SK-MEL-5 (cell line): ENCODE measurements at places on chromosomes 1 and 21. TPM values are rescaled to one million over a fixed set of nuclear protein-coding genes. Genes with fewer than 3 reads are reported as not detected.

ANKRD34A gene
- 1.1 and 1.2 TPM in 2 replicates for total RNA-seq

DNA sequence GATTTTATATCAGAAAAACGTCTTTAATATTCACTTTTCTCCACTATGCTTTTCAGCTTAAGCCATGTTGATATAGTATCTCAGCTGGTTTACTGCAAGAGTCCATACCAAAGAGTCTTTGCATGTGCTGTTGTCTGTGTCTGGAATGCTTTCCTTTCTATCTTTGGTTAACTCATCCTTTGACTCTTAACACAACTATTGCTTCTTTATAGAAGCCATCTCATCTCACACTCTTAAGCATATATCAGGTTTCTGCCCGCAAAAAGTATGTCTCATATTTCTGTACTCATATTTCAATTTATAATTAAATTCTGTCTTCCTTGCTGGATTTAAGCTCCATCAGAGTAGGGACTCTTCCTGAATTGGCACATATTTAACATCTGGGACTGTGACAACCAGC, 220.9 kb upstream of the KCNK2 start:
- DNase-seq, result no peak

GRCh38 chr1:39098546-39099250, 72.5 kb downstream of the NDUFS5 start:
- peak; percentile 88 for DNase-seq

DNA sequence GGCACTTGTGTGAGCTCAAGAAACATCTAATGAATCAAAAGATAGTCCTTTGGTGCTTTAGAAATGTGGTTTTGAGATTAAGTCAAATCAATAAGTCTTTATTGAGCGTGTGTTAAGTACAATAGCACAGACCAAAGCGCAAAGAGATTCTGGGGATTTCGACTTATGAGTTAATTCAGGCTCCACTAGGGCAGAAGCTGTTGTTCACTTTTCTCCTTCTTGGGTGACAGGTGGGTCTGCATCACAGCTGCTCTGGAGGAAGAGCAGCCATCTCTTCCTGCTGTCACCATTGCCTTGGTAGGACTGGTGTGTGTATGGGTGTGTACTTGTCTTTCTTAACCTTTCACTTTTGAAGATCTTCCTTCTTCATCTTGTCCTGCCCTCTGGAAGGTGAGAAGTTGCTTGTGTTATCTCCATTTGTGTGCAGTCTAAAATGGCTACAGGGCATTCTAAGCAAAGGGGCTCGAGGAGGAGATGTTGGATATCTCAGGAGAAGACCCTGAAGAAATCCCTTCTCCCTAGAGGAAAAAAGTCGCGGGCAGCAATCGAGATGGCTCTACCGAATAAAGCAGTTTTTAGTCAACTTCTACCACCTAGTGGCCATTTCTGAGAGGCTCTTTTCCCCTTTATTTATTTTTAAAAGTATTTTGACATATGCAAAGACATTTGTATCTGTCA, 22.9 kb upstream of the DISC1 start:
- DNase-seq, result peak; percentile 78

GRCh38 chr1:181112071-181112929, 23.8 kb downstream of the IER5 start:
- DNase-seq, result no peak

GRCh38 chr1:34406377-34406776, 229.7 kb downstream of the C1orf94 start:
- no peak for DNase-seq
